Astrocyte of the spinal cord (primary cell): ENCODE measurements at places on chromosomes 4 and X.

DNA sequence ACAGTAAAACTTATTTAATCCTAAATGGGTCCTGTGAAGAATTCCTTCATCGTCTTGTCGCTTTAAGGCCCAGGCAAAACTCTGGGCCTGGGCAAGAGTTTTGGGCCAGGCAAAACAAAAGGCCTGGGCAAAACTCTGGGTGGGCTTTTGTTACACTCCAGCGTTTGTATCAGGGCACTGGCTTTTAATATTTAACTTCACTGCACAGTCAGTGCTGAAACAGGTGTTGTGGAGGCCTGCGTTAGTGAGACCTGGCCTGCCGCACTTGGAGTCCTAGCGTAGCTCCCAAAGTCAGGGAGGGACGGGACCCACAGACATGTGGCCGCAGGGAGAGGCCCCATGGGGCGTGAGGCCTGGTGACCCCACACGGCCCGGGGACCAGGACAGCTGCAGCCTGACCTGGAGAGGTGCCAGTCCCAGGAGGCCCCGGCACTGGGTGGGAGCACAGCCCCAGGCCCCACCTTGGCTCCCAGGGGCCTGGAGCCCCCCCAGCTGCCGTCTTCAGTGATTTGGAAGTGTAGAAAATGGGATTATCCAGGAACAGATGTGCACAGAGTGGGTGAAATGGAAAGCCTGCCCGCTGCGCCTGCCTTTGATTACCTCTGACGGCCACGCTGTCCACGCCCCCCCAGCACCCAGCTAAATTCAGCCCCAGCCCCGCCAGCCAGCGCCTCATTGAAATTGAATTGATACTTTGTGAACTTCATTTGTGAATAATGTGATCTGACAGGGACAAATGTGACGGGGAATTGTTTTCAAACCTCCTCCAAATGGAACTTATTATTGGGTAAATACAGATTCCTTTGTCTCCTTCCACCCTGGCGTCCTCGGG, 132.9 kb upstream of the NKX1-1 start:
- DNase-seq: no peak

DNA sequence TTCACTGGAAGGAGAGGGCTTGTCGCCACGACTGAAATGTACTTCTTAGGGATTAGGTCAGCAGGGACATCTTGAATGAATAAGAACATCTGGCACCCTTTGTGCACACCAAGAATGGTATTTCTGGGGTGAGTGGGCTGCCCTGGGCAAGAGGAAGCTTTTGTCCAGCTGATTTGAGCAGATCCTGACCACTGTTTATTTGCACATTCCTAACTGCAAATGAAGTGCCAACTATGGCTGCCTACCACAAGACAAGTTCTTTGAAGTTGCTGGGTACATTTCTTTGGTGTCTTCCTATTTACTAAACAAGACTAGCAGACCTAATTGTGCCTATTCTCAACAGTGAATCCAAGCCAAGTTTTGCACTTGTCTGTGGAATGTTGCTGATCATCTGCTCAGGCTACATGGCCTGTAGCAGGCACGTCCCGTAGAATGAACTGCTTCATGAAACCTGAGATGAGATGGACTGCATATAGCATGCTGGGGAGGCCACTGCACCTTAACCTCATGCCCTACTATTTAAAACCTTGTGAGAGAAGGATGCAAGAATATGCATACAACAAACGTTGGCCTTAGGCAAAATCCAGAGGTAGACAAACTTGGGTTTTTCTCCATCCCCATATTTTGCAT, 45.0 kb downstream of the PIR start:
- peak; percentile 31 for DNase-seq

- DNase-seq: peak; percentile 85
These were observed 16.4 kb upstream of the NKRF start for GRCh38 chrX:119622356-119623232.

DNA sequence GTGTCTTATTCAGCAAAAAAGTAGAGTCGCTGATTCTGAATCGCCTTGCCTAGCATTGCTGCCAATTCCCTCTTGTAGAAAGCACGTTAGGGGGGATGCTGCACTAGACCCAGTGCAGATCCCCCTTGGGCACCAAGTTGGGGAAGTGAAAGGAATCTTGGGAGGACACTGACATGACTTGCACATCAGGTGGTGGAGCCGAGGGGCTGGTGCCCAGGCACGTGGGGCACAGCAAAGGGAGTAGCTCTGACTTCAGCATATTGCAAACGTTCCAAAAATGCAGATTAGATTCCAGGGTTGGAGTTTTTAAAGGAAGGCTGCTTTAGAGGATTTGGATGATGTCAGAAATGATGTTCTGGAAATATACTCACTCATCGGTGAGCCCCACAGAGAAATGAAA, 47.4 kb upstream of the GPM6B start:
- DNase-seq: peak; percentile 30

DNA sequence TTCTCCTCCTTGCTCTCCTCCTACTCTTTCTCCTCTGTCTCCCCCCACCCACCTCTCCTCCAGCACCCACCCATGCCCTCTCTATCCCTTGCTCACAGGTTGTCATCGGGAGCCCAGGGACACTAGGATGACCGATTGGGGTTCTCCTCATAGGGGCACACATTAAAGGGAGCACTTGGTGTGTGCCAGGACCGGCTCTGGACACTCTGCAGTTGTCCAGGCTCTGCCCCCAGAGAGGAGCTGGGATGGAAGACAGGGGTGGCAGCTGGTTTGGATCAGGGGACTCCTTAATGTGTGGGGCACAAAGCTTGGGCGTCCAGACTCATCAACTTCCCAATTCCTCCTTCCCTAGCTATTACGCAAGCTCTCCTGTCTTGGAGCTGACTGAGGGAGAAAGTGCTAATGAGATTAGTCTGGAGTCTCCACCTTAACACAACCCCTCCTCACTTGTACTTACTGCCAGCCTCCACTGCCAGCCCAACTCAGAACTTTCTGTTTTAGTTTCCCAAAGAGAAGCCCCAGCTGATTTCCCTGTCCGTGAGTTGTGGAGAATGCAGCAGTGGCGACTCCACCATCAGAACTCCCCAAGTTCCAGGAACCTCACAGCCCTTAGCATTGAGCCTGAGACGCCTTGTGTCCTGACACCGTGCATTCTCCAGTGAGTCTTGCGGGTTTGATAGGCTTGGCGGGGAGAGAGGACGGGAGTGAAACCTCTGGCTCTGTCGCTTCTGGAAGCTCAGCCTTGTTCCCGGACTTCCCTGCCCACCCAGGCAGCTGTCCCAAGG, 52.2 kb downstream of the CXorf49B start:
- no peak for DNase-seq
